Right atrium auricular region (tissue), 2 donors: ENCODE measurements at places on chromosomes 1 and 21. TPM values are rescaled to one million over a fixed set of nuclear protein-coding genes. Genes with fewer than 3 reads are reported as not detected.

DNA sequence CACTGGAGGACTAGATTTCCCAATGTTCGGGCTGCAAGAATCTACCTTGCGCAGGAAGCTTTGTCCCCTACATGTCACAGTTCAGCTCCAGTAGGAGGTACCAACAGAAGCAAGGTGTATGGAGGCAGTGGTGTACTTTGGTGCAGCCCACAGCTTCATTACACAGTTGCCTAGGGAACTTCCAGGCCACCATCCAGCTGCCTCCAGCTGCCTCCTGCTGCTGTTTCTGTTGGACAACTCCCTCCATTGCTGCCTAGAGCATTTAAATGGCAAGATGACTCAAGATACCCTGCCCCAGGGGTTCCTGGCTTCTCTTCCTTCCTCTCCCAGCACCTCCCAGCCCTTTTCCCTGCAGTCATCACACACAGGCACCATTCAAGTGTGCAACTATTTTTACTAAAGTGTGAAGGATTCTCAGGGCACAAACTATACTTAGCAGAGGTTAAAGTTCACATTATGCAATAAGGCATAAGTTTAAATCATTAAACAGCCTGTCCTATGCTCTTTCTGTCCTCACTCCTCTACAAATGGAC is 39.0 kb upstream of the ATP1A1 start:
- H3K4me1 ChIP-seq = no peaks in the 10 kb centered on the region
- H3K27me3 ChIP-seq = no peaks in the 10 kb centered on the region
- no peak overlapping the region for H3K4me3 ChIP-seq
- no peak overlapping the region for H3K27ac ChIP-seq
- no peak for DNase-seq

- H3K27ac ChIP-seq = no peak overlapping the region
- no peaks in the 10 kb centered on the region for H3K4me1 ChIP-seq
- no peaks in the 10 kb centered on the region for H3K27me3 ChIP-seq
- H3K36me3 ChIP-seq = no peaks in the 10 kb centered on the region
Measured at GRCh38 chr1:172969611-172970010, 81.1 kb downstream of the TNFSF18 start.

GRCh38 chr1:65395887-65396612 is 24.4 kb upstream of the LEPR start:
- H3K4me1 ChIP-seq = no peaks in the 10 kb centered on the region
- no peak overlapping the region for H3K27ac ChIP-seq
- no peak overlapping the region for H3K4me3 ChIP-seq

DNA sequence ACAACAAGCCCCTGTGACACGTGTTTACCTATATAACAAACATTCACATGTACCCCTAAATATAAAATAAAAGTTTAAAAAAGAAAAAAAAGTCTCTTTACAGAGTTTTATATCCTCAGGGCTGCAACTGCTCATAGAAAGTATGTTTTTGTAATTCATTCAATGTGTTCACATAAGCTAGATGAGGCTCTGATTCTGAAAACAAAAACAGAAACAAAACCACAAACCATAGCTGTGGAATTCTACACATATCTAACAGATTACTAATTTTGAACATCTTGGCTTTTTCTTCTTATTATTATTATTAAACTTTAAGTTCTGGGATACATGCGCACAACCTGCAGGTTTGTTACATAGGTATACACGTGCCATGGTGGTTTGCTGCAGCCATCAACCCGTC is 579.6 kb upstream of the ZRANB2 start:
- H3K36me3 ChIP-seq = no peaks in the 10 kb centered on the region
- no peak overlapping the region for H3K27ac ChIP-seq
- no peaks in the 10 kb centered on the region for H3K27me3 ChIP-seq
- DNase-seq = no peak
- no peak overlapping the region for H3K4me3 ChIP-seq
- H3K4me1 ChIP-seq = no peaks in the 10 kb centered on the region

GRCh38 chr1:67209521-67209920 is 43.3 kb downstream of the IL23R start:
- H3K27ac ChIP-seq = no peak overlapping the region
- no peak for DNase-seq
- no peaks in the 10 kb centered on the region for H3K4me1 ChIP-seq
- no peaks in the 10 kb centered on the region for H3K36me3 ChIP-seq

DNA sequence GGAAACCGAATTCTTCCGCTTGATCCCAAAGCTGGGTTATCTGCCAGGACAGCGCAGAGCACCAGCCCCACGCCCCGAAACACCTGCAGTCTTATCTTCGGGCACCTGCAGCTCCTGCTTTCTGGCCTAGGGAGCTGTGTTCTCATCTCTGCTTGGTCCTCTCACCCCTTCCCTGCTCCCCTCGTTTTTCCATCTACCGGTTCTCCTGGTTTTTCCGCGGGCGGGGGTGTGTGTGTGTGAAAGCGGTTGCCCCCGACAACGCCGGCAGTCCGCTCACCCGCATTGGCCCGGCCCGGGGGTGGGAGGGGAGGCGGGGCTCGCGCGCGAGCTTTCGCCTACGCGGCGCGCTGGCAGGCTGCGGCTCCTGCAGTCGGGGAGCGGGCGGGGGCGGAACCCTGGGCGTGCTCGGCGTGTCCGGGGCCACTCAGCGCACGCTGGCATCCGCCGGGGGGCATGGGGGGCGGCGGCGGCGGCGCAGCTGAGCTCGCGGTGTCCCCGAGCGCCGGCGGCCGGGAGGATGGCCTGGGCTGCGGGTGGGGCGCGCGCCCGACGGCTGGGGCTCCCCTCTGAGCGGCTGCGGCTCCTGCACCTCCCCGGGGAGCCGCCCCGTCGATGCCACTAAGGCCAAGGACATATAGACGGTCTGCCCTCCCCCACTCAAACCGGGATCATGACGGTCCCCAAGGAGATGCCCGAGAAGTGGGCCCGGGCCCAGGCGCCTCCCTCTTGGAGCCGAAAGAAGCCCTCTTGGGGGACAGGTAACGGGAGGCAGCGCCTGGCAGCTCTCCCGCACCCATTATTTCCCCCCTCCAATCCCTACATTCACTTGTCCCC is 3.2 kb downstream of the ATP8B2 start:
- peak; percentile 85 for DNase-seq
- peak overlapping the region; percentile 56 for H3K4me3 ChIP-seq
- H3K27me3 ChIP-seq = no peaks in the 10 kb centered on the region
- H3K4me1 ChIP-seq = peaks cover 33% of the 10 kb centered on the region
- peaks cover 19% of the 10 kb centered on the region for H3K36me3 ChIP-seq

DNA sequence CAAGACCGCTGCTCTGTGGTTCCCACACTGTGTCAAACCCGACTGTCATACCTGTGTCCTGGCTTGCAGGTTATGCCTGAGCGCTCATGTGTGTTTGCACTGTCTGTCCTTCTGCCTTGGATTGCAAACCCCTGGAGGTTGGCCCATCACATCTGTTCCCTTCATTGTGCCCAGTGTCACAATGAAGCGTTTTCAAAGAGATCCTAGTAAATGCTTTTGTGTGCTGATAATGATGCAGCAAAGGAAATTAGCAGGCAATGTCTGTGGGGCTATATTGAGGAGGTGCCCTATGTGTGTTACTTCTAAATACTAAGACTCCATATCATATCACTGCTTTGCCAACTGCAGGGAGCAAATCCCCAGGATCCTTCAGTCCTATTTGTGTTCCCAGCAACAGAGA is 424.4 kb upstream of the NFIA start:
- H3K27ac ChIP-seq = no peak overlapping the region
- no peaks in the 10 kb centered on the region for H3K36me3 ChIP-seq
- DNase-seq = no peak
- no peaks in the 10 kb centered on the region for H3K4me1 ChIP-seq
- H3K4me3 ChIP-seq = no peak overlapping the region

DNA sequence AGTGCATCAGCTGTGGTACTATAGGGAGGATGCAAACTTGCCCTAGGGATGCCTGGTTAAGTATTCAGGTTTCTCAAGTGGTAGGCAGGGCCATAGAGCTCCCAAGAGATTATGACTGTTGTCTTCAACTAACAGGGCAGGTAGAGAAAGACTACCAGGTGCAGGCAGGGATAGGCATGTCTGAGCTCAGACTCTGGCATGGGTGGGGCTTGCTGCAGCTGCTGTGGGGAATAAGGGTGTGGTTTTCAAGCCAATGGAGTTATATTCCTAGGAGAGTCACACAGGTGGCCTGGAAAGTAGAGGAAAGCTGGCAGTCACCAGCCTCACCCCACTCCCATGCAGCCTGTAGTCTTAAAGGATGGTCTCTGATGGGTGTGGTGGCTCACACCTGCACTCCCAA is 673.4 kb upstream of the ADGRL4 start:
- H3K27me3 ChIP-seq = no peaks in the 10 kb centered on the region
- no peaks in the 10 kb centered on the region for H3K36me3 ChIP-seq
- no peak for DNase-seq
- no peak overlapping the region for H3K4me3 ChIP-seq

GRCh38 chr1:153791648-153792253 is 16.5 kb downstream of the SLC27A3 start:
- H3K4me1 ChIP-seq = peaks cover 10% of the 10 kb centered on the region
- no peaks in the 10 kb centered on the region for H3K36me3 ChIP-seq
- H3K27me3 ChIP-seq = no peaks in the 10 kb centered on the region
- no peak for DNase-seq
- no peak overlapping the region for H3K4me3 ChIP-seq

- DNase-seq = peak; percentile 72
- H3K4me1 ChIP-seq = no peaks in the 10 kb centered on the region
- H3K4me3 ChIP-seq = peak overlapping the region; percentile 14
- H3K27ac ChIP-seq = peak overlapping the region; percentile 3
Measured at GRCh38 chr1:209207701-209208286, 375.7 kb upstream of the CAMK1G start.

GRCh38 chr1:246969621-246970020 is 37.9 kb upstream of the AHCTF1 start:
- no peaks in the 10 kb centered on the region for H3K27me3 ChIP-seq
- no peak for DNase-seq
- no peaks in the 10 kb centered on the region for H3K36me3 ChIP-seq
- H3K4me3 ChIP-seq = no peak overlapping the region
- no peaks in the 10 kb centered on the region for H3K4me1 ChIP-seq

- H3K4me1 ChIP-seq = peaks cover 27% of the 10 kb centered on the region
- no peak overlapping the region for H3K4me3 ChIP-seq
- DNase-seq = no peak
- no peaks in the 10 kb centered on the region for H3K36me3 ChIP-seq
- peaks cover 26% of the 10 kb centered on the region for H3K27me3 ChIP-seq
- no peak overlapping the region for H3K27ac ChIP-seq
Measured at GRCh38 chr1:50414853-50415234, 8.4 kb downstream of the DMRTA2 start.

- H3K27ac ChIP-seq = peak overlapping the region; percentile 46
- H3K36me3 ChIP-seq = peaks cover 64% of the 10 kb centered on the region
- H3K4me3 ChIP-seq = no peak overlapping the region
- H3K4me1 ChIP-seq = no peaks in the 10 kb centered on the region
- H3K27me3 ChIP-seq = no peaks in the 10 kb centered on the region
Measured at GRCh38 chr1:55071477-55071876, 32.1 kb downstream of the PCSK9 start.

GRCh38 chr1:70675737-70676156 is 264.7 kb downstream of the CTH start:
- no peak overlapping the region for H3K4me3 ChIP-seq
- H3K27ac ChIP-seq = no peak overlapping the region
- no peaks in the 10 kb centered on the region for H3K27me3 ChIP-seq
- H3K4me1 ChIP-seq = no peaks in the 10 kb centered on the region

GRCh38 chr21:27275294-27275927 is 308.5 kb upstream of the ADAMTS5 start:
- no peak for DNase-seq
- H3K36me3 ChIP-seq = no peaks in the 10 kb centered on the region
- H3K4me1 ChIP-seq = no peaks in the 10 kb centered on the region
- no peaks in the 10 kb centered on the region for H3K27me3 ChIP-seq
- H3K4me3 ChIP-seq = no peak overlapping the region

- DNase-seq = no peak
- no peaks in the 10 kb centered on the region for H3K27me3 ChIP-seq
- H3K4me1 ChIP-seq = no peaks in the 10 kb centered on the region
- no peak overlapping the region for H3K4me3 ChIP-seq
- H3K36me3 ChIP-seq = no peaks in the 10 kb centered on the region
Measured at GRCh38 chr1:197017558-197018146, 40.3 kb downstream of the CFHR5 start.

DNA sequence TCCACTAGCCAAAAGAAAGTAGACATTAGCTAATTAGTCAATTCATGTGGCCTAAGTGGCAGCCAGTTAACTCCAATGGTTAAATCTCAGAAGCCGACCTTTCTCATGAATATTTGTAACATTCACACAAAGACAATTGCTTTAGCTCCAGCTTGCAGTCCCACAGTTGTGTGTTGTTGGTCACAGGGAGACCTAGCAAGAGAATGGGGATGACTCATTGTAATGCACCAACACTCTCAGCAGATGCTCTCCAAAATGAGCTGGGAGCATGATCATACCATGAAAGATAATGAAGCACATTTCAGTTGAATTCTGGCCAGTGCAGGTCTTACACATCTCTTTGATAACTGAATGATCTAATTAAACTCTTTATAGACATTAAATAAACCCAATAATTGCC is 160.4 kb downstream of the HLX start:
- H3K27me3 ChIP-seq = no peaks in the 10 kb centered on the region
- no peak overlapping the region for H3K27ac ChIP-seq
- no peak for DNase-seq
- no peaks in the 10 kb centered on the region for H3K36me3 ChIP-seq
- H3K4me3 ChIP-seq = no peak overlapping the region
- no peaks in the 10 kb centered on the region for H3K4me1 ChIP-seq

- H3K27me3 ChIP-seq = no peaks in the 10 kb centered on the region
- no peak overlapping the region for H3K27ac ChIP-seq
Measured at GRCh38 chr1:68745451-68745850, 248.6 kb upstream of the DEPDC1 start.

- H3K36me3 ChIP-seq = no peaks in the 10 kb centered on the region
- H3K27ac ChIP-seq = peak overlapping the region; percentile 87
- H3K4me1 ChIP-seq = peaks cover 23% of the 10 kb centered on the region
- no peak for DNase-seq
Measured at GRCh38 chr1:44029260-44029910, 1.9 kb downstream of the SLC6A9 start.

- no peaks in the 10 kb centered on the region for H3K27me3 ChIP-seq
- no peaks in the 10 kb centered on the region for H3K36me3 ChIP-seq
- no peak overlapping the region for H3K4me3 ChIP-seq
- H3K4me1 ChIP-seq = no peaks in the 10 kb centered on the region
Measured at GRCh38 chr1:169933984-169934725, 40.5 kb upstream of the SCYL3 start.

The ZNF683 gene
- total RNA-seq = not detected

The AMPD1 gene
- not detected for total RNA-seq

The LDLRAP1 gene
- 8.9 TPM for total RNA-seq

The KCNA3 gene
- 1.9 TPM for total RNA-seq

The OLIG2 gene
- not detected for total RNA-seq

The RIIAD1 gene
- not detected for total RNA-seq

The CFAP107 gene
- not detected for total RNA-seq

The TPR gene
- total RNA-seq = 56.1 TPM

The C4BPA gene
- total RNA-seq = not detected

The HES5 gene
- not detected for total RNA-seq

The ANGPTL3 gene
- not detected for total RNA-seq
